ENCODE measurements at places on chromosomes 12 and 14.

DNA sequence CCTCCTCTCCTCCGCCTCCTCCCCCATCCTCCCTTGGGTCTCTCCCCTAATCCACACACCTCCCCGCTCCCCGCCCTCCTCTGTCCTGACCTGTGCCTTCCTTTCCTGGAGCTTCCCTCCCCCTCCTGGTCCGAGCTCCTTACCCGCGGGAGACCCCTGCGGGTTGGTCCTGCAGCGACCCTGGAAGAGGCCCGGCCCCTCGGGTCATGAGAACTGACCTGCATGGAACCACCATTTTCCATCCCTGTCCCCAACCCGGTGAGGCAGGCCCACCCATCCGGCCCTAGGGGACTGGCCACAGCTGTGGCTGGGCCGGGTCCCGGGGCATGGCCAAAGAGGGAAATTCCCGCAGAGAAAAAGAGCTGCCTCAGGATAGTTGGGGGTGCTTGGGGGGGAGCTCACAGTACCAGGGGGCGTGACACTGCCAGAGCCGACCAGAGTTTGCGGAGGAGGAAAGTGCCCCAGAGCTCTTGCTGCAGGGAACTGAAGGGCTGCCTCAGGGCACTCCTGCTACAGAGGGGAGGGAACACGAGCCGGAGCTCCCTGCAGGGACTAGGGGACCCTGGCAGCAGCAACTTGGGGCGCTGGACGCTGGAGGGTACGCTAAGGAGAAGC lies 613 bp downstream of the ARHGEF40 start:
- DNase-seq: peak; percentile 27

- peak; percentile 63 for DNase-seq
These were observed 21.3 kb upstream of the HSP90B1 start for GRCh38 chr12:103908877-103909276.

DNA sequence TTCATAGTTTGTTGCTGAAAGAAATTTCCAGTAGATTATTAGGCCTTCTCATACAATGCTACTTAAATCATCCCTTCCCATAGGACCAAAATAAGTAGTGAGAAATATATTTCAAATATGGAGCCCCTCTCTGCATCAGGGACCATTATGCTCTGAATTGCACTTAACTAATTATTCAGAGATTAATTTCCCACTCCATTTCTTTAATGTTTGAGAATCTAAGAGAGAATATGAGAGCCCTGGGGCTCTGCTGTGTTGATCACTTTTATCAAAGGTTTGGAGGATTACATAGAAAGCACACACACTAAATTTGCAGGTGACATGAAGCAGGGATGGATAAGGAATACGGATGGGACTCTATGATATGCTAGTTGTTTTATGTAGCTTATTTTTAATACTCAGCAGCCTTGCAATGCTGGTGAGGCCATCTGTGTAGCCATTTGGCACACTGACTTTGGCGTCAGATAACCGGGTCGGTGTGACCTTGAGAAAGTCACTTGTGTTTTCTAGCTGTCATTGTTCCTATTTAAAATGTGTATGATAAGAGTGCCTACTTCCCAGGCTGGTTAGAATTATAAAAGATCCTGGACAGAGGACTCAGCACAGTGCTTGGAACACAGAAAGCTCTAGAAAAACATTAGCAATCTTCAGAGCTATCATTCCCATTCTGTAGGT lies 49.9 kb upstream of the FBXO21 start:
- DNase-seq: no peak

DNA sequence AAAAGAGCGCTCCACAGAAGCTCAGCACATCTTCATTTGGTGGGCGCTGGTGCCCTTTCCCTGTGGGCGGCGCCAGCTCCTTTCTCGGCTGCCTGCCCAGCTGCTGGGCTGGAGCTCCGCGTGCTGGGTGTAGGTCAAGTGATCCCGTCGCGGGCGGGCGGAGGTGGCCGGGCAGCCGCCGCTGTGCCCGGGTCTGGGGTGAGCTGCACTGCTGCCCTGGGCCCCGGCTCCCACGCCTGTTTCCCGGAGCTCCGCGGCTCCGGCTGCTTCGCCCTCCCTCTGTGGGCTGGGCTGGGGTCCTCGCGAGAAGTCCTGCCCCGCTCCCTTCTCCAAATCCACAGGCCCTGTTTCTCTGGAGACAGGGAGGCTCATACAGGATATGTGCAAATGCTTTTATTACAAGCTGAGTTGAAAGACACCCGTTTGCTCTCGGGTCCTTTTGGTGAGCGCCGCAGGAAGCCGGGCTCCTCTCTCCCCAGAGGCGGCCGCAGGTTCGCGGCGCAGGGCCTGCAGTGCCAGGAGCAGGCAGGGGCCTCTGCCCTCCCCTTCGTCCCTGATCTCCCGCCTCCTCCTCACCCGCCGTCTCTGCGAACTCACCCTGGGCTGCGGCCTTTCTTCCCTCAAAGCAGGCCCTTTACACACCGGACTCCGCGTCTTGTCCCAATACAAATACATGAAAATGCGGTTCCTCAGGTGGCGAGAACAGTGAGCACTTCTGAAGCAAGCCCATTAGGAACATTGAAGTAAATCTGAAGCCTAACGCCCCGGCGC lies 67.8 kb upstream of the CAPRIN2 start:
- DNase-seq: peak; percentile 46

DNA sequence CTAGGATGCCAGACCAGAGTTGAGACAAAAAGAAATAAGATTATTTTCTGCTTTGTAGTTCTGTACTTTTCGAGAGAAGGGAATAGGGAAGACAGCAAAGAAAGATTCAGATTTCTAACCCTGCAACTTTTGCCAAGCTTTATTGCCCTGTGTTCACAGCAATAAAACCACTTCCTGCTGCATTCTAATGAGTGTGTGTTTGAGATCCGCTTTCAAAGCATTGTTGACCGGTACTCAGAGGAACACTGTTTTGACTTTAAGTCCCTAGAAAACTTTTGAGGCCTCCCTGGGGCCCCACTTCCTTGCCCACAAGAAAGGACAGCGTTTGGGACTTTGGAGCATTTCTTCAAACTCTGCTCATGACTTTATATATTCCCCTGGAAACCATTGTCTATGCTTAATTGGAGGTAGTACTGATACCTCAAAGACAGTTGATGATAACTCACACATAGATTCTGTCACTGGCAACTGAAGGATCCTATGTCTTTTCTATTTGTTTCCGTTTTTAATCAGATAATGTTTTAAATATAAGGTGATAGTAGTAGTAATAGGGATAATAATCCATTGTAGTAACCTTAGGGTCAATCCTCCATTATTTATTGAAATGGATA lies 1.3 kb downstream of the RNASE6 start:
- no peak for DNase-seq

DNA sequence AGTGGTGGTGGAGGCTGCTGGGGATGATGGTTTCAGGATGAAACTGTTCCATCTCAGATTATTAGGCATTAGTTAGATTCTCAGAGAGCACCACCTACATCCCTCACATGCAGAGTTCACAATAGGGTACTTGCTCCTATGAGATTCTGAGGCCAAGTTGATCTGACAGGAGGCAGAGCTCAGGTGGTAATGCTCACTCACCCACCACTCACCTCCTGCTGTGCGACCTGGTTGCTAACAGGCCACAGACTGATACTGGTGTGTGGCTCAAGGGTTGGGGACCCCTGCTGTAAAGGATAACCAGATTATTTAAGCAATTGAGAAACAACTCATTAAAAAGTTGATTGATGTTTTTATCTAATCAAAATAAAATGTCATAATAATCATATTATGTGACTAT lies 248.5 kb downstream of the RERGL start:
- DNase-seq: no peak

GRCh38 chr12:18562531-18562930 lies 175.3 kb downstream of the PLCZ1 start:
- no peak for DNase-seq

GRCh38 chr12:10636611-10637010 lies 23.2 kb upstream of the MAGOHB start:
- no peak for DNase-seq

GRCh38 chr14:81018251-81018650 lies 62.8 kb downstream of the TSHR start:
- no peak for DNase-seq

GRCh38 chr14:56659964-56660551 lies 80.5 kb downstream of the TMEM260 start:
- peak; percentile 36 for DNase-seq

DNA sequence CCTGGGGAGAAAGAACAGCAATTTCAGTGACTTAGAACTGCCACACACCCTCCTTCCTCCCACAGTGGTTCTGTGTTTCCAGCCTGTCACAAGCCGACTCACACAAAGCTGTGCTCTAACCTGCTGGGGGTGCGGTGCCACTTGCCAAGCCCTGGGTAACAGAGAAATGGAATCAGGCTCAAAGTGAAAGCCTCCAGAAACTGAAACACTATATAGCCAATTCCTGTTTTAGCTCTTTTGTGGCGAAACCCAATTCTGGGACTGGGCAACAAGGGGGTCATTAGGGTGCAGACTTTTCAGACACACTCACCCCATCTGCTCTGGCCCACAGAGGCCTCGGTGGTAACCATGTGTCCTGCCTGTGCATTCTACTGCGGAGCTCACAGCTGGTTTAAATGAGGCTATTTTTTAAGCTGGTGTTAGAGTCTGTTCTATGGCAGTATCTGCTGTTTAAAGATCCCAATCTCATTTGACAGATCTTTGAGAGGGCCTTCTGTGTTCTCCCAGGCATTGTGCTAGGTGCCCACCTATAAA lies 15.2 kb upstream of the ACTR6 start:
- DNase-seq: no peak

DNA sequence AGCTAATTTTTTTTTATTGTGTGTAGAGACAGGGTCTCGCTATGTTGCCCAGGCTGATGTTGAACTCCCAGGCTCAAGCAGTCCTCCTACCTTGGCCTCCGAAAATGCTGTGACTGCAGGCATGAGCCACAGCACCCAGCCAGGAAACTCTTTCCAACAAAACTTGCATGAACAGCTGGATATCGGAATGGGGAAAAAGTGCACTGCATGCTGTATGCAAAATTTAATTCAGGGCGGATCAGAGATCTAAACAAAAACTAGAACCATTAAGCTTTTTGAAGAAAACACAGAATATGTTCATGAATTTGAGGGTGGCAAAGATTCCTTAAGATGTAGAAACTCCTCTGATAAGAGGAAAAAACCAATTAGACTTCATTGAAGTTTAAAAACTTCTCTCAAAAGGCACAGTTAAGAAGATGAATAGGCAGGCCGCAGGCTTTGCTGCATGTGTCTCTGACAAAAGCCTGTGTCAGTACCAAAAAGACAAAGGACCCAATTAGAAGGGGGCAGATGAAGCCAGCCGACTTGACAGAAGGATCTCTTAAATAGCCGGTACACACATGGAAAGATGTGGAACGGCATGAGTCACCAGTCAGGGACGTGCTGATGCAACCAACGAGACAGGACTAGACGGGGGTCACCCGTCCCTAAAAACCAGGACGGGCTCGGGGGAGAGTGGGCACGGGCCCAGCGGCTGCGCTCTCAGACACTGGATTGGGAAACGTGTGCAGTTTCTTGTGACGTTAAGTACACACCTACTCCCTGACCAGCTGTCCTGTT lies 34.8 kb upstream of the MMP17 start:
- peak; percentile 81 for DNase-seq

DNA sequence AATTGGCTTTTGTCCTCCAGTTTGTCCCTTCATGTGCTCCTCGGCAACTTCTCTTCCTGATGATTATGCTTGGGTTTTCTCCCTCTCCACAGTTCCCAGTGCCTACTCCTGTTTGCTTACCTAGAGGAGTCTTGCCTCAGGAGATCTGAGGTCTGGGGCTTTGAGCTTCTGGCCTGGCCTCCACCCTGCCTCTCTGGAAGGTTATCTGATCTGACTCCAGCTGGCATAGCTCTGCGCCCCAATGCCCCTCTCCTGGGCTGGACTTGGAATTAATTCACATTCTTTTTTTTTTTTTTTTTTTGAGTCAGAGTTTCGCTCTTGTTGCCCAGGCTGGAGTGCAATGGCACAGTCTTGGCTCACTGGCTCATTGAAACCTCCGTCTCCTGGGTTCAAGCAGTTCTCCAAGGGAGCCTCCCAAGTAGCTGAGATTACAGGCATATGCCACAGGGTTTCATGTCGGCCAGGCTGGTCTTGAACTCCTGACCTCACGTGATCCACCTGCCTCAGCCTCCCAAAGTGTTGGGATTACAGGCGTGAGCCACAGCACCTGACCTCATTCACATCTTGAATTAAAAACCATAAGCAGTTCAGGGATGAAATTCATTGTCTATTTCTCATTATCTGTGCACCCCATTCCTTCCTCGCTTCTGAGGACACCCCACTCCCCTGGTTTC lies 33.5 kb downstream of the CFL2 start:
- no peak for DNase-seq

Data from astrocyte (in vitro differentiated cells and primary cell).